Ovary (tissue), 10 donors: ENCODE measurements at places on chromosomes 16 and 17. TPM values are rescaled to one million over a fixed set of nuclear protein-coding genes. Genes with fewer than 3 reads are reported as not detected.

GRCh38 chr16:74446866-74447265 lies 25.6 kb upstream of the CLEC18B start:
- no peak for DNase-seq
- no peak overlapping the region for H3K27ac ChIP-seq
- H3K4me1 ChIP-seq = peaks cover 6% of the 10 kb centered on the region
- H3K4me3 ChIP-seq = no peak overlapping the region
- no peaks in the 10 kb centered on the region for H3K36me3 ChIP-seq

DNA sequence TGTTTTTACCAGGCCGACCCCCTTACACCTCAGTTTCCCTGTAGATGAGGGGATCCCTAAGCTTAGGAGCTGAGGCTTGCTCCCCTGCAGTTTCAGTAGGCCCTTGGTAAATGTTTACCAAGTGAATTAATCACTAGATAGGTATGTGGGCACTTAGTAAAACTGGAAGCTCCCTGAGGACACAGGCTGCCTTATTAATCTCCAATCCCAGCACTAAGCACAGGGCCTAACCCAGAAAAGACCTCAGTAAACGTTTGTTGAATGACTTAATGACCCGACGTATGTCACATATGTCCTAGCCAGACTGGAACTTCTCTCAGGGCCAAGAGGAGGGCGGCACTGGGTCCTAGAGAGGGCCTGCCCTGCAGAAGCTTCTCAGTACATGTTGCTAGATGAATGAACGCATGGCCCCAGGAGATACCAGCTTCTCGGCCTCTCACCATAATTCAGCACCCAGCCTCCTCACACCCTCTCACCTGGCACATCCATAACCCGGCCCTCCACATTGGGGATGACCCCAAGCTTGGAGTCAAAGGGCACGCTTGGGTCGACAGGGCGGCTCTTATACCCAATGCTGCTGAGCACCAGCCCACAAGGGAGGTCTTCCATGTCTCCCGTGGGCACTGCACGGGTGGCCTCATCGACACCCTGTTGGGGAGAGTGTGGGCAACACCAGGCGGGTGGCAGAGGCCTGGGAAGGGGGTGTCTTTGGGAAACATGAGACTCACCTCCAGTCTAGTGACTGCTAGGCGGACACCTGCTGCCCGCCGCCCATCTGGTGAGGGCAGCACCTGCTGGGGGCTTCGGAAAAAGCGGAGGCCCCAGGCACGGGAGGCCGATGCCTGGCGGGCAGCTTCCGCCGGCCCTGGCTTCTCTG lies 4.0 kb upstream of the GRIN2C start:
- H3K4me1 ChIP-seq = peaks cover 3% of the 10 kb centered on the region
- no peaks in the 10 kb centered on the region for H3K36me3 ChIP-seq
- peaks cover 3% of the 10 kb centered on the region for H3K27me3 ChIP-seq
- DNase-seq = no peak
- H3K4me3 ChIP-seq = no peak overlapping the region

GRCh38 chr17:36655726-36656125 lies 54.3 kb downstream of the MRM1 start:
- H3K36me3 ChIP-seq = no peaks in the 10 kb centered on the region
- H3K27ac ChIP-seq = no peak overlapping the region
- no peaks in the 10 kb centered on the region for H3K27me3 ChIP-seq
- H3K4me1 ChIP-seq = no peaks in the 10 kb centered on the region
- no peak for DNase-seq

DNA sequence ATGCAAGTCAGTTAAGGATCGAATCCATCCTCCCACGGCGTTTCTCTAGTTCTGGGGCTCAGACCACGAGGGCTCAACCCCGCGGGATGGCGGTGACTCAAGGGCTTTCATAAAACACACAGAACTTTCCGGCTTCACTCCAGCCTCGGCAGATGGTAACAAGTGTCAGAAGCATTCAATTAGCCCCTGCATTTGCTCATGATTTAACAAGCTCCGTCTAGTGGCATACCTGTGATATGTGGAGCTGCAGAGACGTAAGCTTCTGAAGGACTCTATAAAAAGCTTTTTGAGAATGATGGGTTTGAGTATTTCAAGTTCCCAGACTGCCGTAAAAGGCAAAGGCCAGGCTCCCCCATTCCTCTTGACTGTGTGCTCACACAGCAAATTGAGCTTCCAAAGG lies 91.3 kb upstream of the SEC14L1 start:
- no peaks in the 10 kb centered on the region for H3K36me3 ChIP-seq
- H3K4me1 ChIP-seq = no peaks in the 10 kb centered on the region
- H3K27me3 ChIP-seq = no peaks in the 10 kb centered on the region
- DNase-seq = no peak
- H3K4me3 ChIP-seq = no peak overlapping the region
- H3K27ac ChIP-seq = no peak overlapping the region

GRCh38 chr17:80526116-80526910 lies 18.3 kb upstream of the RPTOR start:
- no peak for DNase-seq
- no peak overlapping the region for H3K27ac ChIP-seq
- no peaks in the 10 kb centered on the region for H3K36me3 ChIP-seq
- no peaks in the 10 kb centered on the region for H3K27me3 ChIP-seq

Gene EXOC3L1
- 9.9 TPM for total RNA-seq

GRCh38 chr17:51279183-51279582 lies 18.8 kb downstream of the UTP18 start:
- no peak overlapping the region for H3K27ac ChIP-seq
- H3K4me1 ChIP-seq = no peaks in the 10 kb centered on the region
- H3K4me3 ChIP-seq = no peak overlapping the region
- no peaks in the 10 kb centered on the region for H3K27me3 ChIP-seq
- no peaks in the 10 kb centered on the region for H3K36me3 ChIP-seq

DNA sequence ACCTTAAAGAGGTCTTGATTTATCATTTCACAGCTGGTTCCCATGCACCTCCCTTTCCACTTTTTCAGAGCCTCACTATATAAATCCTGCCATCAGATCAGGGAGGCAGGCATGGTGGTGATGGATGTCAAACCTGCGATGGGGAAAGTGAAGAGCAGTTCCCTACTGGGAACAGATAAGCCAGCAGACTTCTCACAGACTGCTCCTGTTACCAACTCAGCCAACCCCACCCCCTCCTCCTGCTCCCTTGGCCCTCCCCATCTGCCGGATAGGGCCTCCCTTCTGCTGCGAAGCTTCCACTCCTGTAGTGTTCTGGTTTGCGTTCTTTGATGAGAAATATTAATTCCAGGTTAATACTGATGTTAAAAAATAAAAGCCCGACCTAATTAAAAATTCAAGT lies 232.1 kb downstream of the STX8 start:
- DNase-seq = no peak
- no peak overlapping the region for H3K4me3 ChIP-seq
- H3K4me1 ChIP-seq = no peaks in the 10 kb centered on the region
- H3K27me3 ChIP-seq = no peaks in the 10 kb centered on the region
- no peak overlapping the region for H3K27ac ChIP-seq

Gene BTBD17
- total RNA-seq = not detected

Gene WDR81
- total RNA-seq = 31.2 TPM

Gene ALOX12
- not detected for total RNA-seq

Gene TNK1
- total RNA-seq = 5.6 TPM

DNA sequence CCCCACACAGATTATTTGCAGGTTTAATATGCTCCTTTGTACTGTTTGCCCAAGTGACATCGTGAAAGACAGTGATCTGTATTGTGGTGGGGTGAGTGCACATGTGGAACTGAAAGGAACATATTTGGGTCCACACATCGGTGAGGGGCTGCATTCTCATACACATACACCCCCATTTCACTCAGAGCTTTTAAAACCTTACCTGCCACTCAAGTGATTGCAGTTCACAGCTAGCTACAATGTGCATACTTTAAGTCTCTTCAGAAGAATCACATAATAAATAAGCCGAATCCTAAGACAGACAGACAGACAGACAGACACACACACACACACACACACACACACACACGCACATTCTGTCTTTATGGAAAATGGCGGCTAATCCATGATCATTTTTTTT lies 102.6 kb downstream of the AATF start:
- no peaks in the 10 kb centered on the region for H3K27me3 ChIP-seq
- no peaks in the 10 kb centered on the region for H3K36me3 ChIP-seq
- H3K4me1 ChIP-seq = peaks cover 2% of the 10 kb centered on the region
- H3K27ac ChIP-seq = no peak overlapping the region
- no peak for DNase-seq

Gene NPIPB13
- 1.3 TPM for total RNA-seq

DNA sequence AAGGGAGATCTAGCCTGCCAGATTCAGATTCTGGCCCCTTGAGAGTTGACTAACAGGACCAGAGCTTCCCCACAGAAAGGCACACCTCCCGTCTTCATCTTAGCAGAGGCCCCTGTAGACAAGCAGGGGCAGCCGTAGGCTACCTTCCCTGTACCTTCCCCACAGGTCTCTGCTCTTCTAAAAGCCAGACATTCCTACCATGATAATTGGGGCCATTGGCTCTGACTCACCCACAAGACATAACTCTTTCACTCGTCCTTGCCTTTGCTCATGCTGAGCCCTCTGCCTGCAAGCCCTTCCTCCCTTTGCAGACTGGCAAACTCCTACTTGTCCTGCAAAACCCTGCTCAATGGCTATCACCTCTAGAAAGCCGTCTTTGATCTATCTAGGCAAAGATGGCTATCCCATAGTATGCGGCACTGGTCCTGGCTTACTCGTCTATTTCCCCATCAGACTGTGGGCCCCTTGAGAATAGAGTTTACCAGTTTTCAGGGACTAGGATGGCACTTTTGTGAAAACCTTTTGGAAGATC lies 43.8 kb downstream of the PIMREG start:
- no peak overlapping the region for H3K27ac ChIP-seq
- no peak overlapping the region for H3K4me3 ChIP-seq
- no peaks in the 10 kb centered on the region for H3K27me3 ChIP-seq
- peaks cover 22% of the 10 kb centered on the region for H3K4me1 ChIP-seq
- no peaks in the 10 kb centered on the region for H3K36me3 ChIP-seq

GRCh38 chr16:50925758-50926357 lies 184.0 kb downstream of the CYLD start:
- no peak overlapping the region for H3K4me3 ChIP-seq
- DNase-seq = no peak
- H3K4me1 ChIP-seq = no peaks in the 10 kb centered on the region
- no peaks in the 10 kb centered on the region for H3K36me3 ChIP-seq

GRCh38 chr17:79806863-79807720 lies 10.2 kb upstream of the CBX8 start:
- H3K27me3 ChIP-seq = peaks cover 33% of the 10 kb centered on the region
- no peaks in the 10 kb centered on the region for H3K4me1 ChIP-seq
- H3K27ac ChIP-seq = no peak overlapping the region
- no peaks in the 10 kb centered on the region for H3K36me3 ChIP-seq

DNA sequence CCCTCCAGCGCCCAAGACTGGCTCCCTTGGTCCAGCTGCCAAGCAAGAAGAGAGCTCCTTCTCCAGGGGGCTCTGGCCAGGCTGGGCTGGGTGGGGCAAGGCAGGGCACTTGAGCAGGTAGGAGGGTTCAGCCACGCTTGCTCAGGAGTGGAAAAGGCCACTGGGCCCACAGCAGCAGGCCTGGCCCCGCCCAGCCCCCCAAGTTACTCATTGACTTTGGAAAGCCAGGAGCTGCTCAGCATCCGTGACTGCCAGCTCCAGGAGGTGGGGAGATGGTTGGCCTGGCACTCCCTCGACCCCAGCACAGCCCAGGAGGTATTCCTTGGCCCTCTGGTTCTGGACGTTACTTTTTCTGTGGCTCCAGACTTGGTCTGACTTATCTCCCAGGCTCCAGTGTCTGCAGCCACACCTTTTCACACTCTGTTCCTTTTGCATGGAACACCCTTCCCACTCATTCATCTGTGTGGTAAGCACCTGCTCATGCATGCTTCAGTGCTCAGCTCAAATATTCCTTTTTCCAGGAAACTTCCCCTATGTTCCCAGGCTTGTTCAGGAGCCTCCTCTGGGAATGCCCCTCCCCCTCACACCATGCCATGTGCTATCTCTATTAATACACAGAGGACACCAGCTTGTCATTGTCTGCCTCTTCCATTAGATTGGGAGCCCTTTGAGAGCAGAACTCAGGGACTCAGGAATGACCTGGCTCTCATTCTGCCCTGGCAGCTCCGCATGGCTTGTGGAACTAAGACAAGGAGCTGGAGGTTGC lies at the start of gene CDH16:
Gene CDH16, minus strand, starts transcription at position 83 of the 766 bp plus-strand sequence. CDS start 820 bp downstream, outside the sequence.
- H3K27ac ChIP-seq = no peak within 1 kb of the TSS
- DNase-seq = no peak
- H3K4me3 ChIP-seq = no peak within 1 kb of the TSS
- no peaks in the 10 kb centered on the region for H3K36me3 ChIP-seq
- no peaks in the 10 kb centered on the region for H3K27me3 ChIP-seq

GRCh38 chr17:72308744-72309385 lies 188.0 kb downstream of the SOX9 start:
- no peaks in the 10 kb centered on the region for H3K36me3 ChIP-seq
- no peaks in the 10 kb centered on the region for H3K27me3 ChIP-seq
- no peaks in the 10 kb centered on the region for H3K4me1 ChIP-seq
- H3K27ac ChIP-seq = no peak overlapping the region
